Activated T-cell treated with anti-CD3 and anti-CD28 coated beads, Interleukin-2, amount 50 U/mL, for 48 hours (primary cell): ENCODE measurements at places on chromosomes 3 and 15.

DNA sequence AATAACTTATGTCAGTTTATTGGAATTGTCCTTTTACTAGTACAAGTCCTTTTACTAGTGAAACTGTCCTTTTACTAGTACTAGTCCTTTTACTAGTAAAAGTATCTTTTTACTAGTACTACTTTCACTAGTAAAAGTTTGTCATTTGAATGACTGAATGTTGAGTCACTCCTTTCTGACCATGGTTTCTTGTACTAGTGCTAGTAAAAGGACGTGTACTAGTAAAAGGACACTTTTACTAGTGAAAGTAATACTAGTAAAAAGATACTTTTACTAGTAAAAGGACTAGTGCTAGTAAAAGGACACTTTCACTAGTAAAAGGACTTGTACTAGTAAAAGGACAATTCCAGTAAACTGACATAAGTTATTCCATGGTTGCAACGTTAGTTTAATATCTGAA lies 96.3 kb downstream of the ZMAT3 start:
- DNase-seq = no peak

DNA sequence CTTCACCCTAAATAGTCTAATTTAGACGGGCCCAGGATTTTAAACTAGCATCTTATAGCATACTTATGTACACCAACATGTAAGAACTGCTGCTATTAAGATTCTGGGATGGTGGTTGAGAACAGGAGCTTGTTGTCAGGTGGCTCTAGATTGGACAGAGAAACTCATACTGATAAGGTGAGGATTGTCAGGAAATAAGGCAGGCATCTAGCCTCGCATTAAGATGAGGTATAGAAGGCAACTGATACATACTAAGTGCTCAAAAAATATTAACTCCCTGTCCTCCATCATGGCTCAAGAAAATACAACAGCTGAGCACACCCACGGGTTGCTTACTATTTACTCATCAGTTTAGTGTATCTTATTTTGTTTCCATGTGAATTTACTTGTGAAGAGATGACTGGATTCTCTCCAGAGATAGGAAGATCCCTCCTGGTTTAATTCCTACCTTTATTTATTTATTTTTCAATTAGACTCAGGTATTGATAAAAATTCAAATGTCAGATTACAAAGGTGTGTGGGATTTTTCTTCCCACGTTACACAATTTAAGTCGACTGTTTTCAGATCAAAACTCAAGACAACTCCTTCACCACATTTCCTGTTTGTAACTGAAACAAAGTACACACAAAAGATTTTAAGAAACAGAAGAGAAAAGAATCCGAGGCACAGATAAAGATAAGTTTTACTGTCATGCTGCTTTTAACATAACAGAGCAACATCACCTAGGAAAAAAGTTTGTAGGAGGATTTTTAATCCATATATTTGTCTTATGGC lies at the start of gene TRAT1:
TSS of gene TRAT1 (plus strand) at position 664 of the 775 bp plus-strand sequence. CDS start 142 bp downstream, outside the sequence.
- DNase-seq = no peak

- DNase-seq = no peak
Observed at GRCh38 chr15:90529011-90529370, 732 bp upstream of the CRTC3 start.

DNA sequence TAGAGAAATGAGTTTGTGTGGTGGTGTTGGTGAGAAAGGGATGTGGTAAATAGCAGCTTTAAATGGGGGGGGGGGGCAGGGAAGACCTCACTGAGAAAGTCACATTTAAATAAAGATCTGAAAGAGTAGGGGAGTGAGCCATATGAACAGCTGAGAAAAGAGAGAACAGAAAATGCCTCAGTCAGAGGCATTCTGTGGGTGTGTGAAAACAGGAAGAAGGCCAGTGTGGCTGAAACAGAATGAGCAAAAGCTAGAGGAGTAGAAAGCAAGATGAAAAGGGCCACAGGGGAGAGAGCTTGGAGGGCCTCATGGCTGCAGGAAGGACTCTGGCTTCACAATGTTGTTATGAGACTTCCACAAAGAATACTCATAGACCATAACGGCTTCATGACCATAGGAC lies 783.3 kb downstream of the ZPLD1 start:
- no peak for DNase-seq

GRCh38 chr3:64150623-64151207 lies 74.6 kb downstream of the PRICKLE2 start:
- no peak for DNase-seq

DNA sequence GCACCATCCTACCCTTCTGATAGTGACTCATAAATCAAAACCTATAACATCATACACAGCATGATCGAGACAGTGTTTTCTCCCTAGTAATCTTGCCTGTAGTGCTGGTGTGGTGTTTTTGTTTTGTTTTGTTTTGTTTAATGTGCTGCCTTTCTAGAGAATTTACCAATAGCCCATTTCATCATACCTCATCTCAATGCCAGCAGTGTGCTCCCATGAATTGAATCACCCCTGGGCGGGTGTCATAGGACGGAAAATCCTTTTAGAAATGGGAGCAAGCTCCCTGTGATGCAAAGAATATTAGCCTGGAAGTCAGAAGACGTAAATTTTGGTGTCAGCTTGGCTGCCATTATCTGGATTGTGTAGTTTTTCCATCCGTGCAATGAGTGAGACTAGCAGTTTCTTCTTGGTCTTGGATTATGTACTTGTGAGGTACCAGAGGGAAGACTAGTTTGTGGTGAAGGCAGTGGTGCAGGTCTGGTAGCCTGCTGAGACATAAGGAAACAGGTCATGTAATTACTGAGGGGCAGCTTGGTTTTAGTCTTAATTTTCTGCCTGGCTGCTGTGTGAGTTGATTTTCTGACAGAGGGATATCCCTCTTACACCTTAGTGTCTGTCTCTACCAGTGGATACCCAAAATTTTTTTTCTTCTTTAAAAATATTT lies 29.9 kb downstream of the IGSF10 start:
- no peak for DNase-seq

- no peak for DNase-seq
Observed at GRCh38 chr3:134938029-134938525, 143.0 kb downstream of the EPHB1 start.

GRCh38 chr3:192422997-192423342 lies 304.4 kb downstream of the FGF12 start:
- DNase-seq = no peak

DNA sequence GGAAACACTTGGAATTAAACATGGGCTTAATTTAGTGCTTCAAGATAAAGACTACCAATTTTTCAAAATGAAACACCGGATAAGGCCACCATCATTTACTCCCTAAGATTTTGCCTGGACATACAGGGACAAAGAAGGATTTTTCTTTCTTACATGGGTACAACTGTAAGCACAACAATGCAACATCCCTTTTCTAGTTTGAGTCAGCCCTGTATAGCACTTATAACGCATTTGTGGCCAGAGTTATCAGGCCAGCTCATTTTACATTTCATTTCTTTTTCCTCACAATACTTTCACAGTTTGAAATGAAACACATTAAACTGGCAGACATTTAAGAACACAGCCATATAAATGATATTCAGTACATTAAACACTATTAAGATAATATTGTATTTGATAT lies 9.8 kb upstream of the SUCNR1 start:
- DNase-seq = no peak

GRCh38 chr3:123622766-123623165 lies 37.9 kb upstream of the HACD2 start:
- no peak for DNase-seq

GRCh38 chr3:71131375-71132314 lies 451.9 kb downstream of the FOXP1 start:
- DNase-seq = no peak

DNA sequence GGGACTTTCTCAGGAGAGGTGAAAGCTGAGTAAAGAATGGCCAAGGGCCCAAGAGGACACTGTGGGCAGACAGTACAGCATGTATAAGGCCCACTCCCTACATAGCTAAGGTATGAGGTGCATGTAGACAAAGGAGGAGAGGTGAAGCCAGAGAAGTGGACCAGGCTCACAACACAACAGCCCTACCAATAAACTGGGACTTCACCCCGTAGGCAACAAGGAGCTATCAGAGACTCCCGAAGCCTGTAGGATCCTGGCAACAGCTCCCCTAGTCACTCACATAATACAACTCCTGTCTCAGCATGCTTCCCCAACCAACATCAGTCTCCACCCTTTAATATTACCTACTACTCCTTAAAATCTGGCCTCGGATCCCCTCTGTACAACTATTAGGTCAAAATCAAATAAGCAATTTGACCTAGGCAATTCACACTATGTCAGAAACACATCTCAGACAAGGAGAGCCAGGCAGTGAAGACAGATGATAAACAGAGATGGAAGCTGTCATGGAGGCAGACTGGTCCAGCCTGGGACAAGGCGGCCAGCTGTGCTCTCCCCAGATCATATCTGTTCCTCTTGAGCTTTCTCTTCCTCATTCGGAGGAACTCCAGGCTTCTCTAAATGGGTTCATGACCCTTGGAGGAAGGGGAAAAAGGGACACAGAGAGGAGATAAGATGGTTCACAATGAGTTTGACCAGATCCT lies 1.4 kb downstream of the XXYLT1 start:
- DNase-seq = no peak

GRCh38 chr15:66901336-66902100 lies 163.9 kb upstream of the SMAD3 start:
- no peak for DNase-seq

GRCh38 chr3:25084016-25084415 lies 344.0 kb upstream of the RARB start:
- DNase-seq = no peak

- no peak for DNase-seq
Observed at GRCh38 chr3:79587150-79587549, 180.6 kb downstream of the ROBO1 start.

GRCh38 chr3:4936982-4937614 lies 42.1 kb upstream of the BHLHE40 start:
- DNase-seq = no peak

DNA sequence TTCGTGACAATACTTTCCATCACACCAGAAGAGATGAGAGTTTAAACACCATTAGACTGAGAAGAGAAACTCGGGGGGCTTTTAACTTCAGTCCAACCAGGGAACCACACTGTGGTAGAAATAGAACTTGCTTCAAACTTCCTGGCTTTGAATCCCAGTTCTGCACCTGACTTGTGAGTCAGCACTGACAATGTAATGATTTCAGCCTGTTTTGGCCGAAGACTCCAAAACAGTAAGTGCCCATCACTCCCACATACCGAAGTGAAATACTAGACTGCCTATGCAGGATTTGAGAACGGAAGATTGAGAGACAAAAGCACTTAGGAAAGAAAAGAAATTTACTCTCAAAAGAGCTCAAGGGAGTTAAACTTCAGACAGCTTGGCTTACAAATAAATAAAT lies 27.0 kb downstream of the C2CD4B start:
- DNase-seq = no peak

- DNase-seq = peak; percentile 56
Observed at GRCh38 chr3:14410503-14411165, 8.2 kb downstream of the SLC6A6 start.

- no peak for DNase-seq
Observed at GRCh38 chr15:77589839-77590238, 42.9 kb downstream of the LINGO1 start.

- no peak for DNase-seq
Observed at GRCh38 chr15:34049112-34049511, 10.1 kb upstream of the AVEN start.

DNA sequence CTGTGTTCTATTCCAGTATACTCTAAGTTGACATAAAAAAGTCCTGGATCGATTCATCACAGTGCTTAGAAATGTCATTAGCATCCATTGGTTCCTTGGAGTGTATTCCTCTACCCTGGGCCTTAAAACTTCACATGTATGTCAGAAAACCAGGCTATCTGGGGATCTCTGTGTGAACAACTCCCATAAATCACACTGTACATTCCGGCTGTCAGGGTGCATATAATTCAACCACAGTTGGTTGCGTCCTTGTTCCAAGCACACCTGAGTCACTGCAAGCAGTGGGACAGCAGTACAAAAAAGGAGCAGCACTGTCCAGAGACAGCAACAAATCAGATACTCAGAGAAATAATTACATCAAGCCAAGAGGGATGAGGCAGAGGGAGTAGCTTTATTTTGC lies 52.4 kb downstream of the PDZRN3 start:
- no peak for DNase-seq

GRCh38 chr15:63809452-63809851 lies 24.3 kb downstream of the HERC1 start:
- DNase-seq = no peak

GRCh38 chr3:47950453-47951169 lies 65.6 kb downstream of the MAP4 start:
- no peak for DNase-seq

DNA sequence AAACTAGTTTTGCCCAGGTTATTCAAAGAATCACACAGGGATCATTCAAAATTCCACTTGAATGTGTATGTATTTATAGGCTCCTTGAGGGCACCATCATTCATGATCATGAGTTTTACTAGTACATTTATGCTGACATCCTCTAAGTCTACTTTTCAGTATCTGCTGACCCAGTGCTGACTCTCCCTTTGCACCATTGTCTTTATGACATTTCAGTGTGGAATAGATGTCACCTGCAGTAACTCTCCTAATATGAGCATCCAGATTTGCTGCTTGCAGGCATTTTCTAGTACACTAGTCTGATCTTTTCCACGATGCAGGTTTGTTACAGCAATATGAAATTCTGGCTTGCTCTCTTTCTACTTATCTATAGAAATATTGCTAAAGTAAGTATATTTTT lies 1603.5 kb downstream of the SI start:
- no peak for DNase-seq

DNA sequence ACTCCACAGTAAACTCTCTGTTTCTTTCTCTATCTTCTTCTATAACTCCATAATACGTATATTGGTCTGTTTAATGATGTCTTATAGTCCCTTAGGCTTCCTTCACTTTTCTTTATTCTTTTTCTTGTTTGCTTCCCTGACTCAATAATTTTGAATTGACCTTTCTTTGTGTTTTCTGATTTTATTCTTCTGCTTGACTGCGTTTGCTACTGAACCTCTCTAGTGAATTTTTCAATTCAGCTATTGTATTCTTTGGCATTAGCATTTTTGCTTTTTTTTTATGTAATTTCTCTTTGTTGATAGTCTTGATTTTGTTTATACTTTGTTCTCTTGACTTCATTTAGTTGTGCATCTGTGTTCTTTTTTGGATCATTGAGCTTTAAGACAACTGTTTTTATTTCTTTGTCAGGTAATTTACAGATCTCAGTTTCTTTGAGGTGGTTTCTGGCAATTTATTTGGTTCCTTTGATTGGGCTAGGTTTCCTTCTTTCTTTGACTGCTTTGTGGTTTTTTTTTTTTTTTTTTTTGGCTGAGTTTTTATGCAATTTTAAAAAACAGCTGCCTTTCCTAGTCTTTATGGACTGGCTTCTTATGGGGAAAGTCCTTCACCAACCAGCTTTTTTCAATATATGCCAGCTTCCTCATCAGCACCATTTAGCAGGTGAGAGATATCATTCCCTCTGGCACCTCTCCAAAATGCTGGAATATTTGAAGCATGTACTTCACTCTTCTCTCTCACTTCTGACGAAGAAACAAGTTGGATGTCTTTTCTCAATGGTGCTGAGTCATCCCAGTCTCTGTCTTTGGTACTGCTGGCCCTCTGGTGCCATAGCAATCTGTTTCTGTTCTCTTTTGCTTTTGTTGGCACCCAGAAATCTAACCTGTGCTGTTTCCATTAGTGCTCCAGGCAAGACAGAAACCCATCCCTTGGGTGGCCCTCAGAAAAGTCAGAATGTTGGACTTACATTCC lies 17.6 kb downstream of the RSRC1 start:
- DNase-seq = no peak
